ENCODE measurements at places on chromosomes 11 and 22.

DNA sequence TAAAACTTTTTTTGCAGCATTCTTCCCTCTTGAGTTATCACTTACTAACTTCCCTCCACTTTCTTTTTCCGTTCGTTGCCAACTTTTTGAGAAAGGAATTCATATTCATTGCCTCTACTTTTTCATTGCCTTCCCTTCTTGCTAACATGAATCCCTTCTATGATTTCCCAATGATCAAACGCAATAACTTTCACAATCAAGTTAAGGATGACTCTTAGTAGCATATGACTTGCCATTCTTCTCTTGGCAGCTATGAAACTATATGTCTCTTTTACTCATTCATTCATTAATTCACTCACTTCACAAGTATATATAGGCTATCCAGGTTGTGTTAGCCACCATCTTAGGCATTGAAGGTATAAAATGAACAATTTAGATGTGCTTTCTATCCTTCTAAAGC lies 16.6 kb upstream of the ARHGAP20 start:
- no peak overlapping the region for H3K27ac ChIP-seq
- no peak overlapping the region for H3K4me3 ChIP-seq
- H3K36me3 ChIP-seq, result no peaks in the 10 kb centered on the region
- no peak for DNase-seq
- no peaks in the 10 kb centered on the region for H3K27me3 ChIP-seq
- no peaks in the 10 kb centered on the region for H3K4me1 ChIP-seq

DNA sequence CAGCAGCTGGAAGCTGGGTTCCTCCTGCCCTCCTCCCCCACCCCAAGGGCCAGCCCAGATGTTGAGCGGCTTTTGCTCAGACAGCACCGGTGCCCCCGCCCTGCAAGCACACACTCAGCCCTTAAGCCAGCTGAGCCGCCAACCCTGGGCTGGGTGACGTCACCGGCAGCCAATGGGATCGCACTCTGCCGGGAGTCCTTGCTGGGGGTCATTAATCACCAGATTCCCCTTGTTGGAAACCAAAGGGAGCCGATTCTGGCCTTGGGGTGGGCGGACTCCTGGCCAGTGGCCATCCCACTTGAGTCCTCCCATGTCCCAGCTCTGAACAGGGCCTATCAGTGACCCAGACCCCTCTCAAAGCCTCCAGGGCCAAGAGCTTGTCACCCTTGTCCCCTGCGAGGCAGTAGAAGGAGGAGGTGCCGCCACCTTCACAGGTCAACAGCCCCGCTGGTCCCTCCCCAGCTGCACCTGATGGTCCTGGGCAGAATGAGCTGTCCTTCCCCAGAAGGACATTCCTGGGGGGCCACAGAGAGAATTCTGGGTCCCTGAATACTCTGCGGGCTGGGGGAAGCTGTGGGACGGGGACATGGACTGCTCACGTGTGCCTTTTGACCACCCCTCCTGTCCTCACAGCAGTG lies 7.4 kb downstream of the DUSP8 start:
- no peaks in the 10 kb centered on the region for H3K4me1 ChIP-seq
- H3K27me3 ChIP-seq, result peaks cover 92% of the 10 kb centered on the region
- no peaks in the 10 kb centered on the region for H3K36me3 ChIP-seq
- H3K4me3 ChIP-seq, result no peak overlapping the region

- no peak overlapping the region for H3K27ac ChIP-seq
Observed at GRCh38 chr11:2153581-2154194, 7.3 kb downstream of the INS start.

- H3K27ac ChIP-seq, result no peak overlapping the region
- H3K27me3 ChIP-seq, result no peaks in the 10 kb centered on the region
- H3K36me3 ChIP-seq, result no peaks in the 10 kb centered on the region
- H3K4me1 ChIP-seq, result no peaks in the 10 kb centered on the region
Observed at GRCh38 chr11:1369371-1370005, 20.2 kb upstream of the BRSK2 start.

GRCh38 chr11:2930704-2931419 lies 1.6 kb upstream of the PHLDA2 start:
- peaks cover 52% of the 10 kb centered on the region for H3K4me1 ChIP-seq

- no peak overlapping the region for H3K4me3 ChIP-seq
- DNase-seq, result no peak
- no peaks in the 10 kb centered on the region for H3K36me3 ChIP-seq
Observed at GRCh38 chr11:95266751-95267374, 35.9 kb upstream of the SESN3 start.

GRCh38 chr22:27381552-27381951 lies 420.0 kb downstream of the MN1 start:
- H3K4me1 ChIP-seq, result no peaks in the 10 kb centered on the region
- no peak for DNase-seq
- no peak overlapping the region for H3K4me3 ChIP-seq
- no peaks in the 10 kb centered on the region for H3K27me3 ChIP-seq
- no peak overlapping the region for H3K27ac ChIP-seq
- H3K36me3 ChIP-seq, result no peaks in the 10 kb centered on the region

- peaks cover 14% of the 10 kb centered on the region for H3K4me1 ChIP-seq
- peaks cover 15% of the 10 kb centered on the region for H3K27me3 ChIP-seq
- no peak for DNase-seq
- no peaks in the 10 kb centered on the region for H3K36me3 ChIP-seq
Observed at GRCh38 chr11:62921201-62921572, at the start of gene CHRM1. CHRM1 (minus strand) TSS chr11:62921363; CDS start chr11:62911100, 10,263 bp downstream.

DNA sequence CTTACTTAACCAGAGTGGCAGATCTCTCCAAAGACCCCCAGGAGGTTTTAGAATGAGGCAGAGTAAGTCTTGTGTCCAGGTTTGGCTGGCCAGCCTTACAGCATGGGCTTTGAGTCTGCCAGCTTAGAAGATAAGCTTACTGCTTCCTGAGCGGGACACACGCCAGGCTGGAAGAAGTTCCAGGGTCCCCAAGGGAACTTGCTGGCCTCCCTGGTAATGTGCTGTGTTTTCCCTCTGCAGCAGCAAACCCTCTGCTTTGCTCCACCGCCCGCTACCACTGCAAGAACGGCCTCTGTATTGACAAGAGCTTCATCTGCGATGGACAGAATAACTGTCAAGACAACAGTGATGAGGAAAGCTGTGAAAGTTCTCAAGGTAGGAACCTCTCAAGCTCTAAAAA lies 154.2 kb downstream of the LDLRAD3 start:
- peaks cover 2% of the 10 kb centered on the region for H3K27me3 ChIP-seq
- H3K36me3 ChIP-seq, result no peaks in the 10 kb centered on the region
- H3K4me3 ChIP-seq, result no peak overlapping the region
- no peak for DNase-seq
- H3K4me1 ChIP-seq, result no peaks in the 10 kb centered on the region
- H3K27ac ChIP-seq, result no peak overlapping the region

- no peaks in the 10 kb centered on the region for H3K36me3 ChIP-seq
- peaks cover 15% of the 10 kb centered on the region for H3K4me1 ChIP-seq
- H3K27ac ChIP-seq, result no peak overlapping the region
- no peaks in the 10 kb centered on the region for H3K27me3 ChIP-seq
- DNase-seq, result peak; percentile 39
Observed at GRCh38 chr11:60810569-60810968, 25.4 kb downstream of the MS4A10 start.

- DNase-seq, result no peak
- H3K27ac ChIP-seq, result no peak overlapping the region
- H3K4me1 ChIP-seq, result no peaks in the 10 kb centered on the region
- no peak overlapping the region for H3K4me3 ChIP-seq
Observed at GRCh38 chr11:107172996-107173395, 154.7 kb upstream of the GUCY1A2 start.

DNA sequence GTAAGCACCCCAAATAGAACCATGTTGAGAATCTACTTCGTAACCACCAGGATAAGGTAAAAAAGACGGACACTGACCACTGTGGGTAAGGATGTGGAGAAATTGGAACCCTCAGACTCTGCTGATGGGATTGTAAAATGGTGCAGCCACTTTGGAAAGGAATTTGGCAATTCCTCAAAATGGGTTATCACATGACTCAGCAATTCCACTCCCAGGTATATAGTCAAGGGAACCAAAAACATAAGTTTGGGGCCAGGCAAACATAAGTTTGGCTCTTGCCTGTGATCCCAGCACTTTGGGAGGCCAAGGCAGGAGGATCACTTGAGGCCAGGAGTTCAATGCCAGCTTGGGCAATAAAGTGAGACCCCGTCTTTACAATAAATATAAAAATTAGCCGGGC lies 5.1 kb upstream of the CABP2 start:
- H3K36me3 ChIP-seq, result no peaks in the 10 kb centered on the region
- H3K27me3 ChIP-seq, result no peaks in the 10 kb centered on the region
- DNase-seq, result no peak
- H3K4me1 ChIP-seq, result peaks cover 5% of the 10 kb centered on the region
- no peak overlapping the region for H3K4me3 ChIP-seq

DNA sequence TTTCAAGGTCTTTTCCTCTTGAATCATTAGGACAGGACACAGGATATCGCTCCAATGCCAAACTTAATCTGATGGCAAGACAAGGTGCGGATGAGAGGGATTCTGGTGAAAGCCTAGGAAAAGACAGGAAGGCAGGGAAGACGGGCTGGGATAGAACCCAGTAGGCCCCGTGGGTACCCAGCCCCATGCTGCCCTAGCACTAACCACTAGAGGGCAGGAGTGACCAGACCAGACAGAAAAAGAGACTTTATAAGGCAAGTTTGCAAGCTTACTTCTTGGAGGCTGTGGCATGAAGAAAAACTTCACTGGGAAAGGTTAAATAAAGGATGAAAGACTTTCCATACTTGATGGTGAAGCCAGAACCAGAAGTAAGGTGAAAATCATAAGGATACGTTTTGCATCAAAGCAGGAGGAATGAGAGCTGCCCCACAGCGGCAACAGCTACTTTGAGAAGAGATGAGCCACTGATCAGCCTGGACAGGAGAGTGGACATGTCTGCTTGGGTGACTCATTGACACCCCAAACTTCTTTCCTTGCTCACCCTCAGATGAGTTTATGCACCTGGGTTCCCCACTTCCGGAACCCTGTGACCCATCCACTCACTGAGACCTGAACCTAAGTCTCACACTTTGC lies 39.8 kb downstream of the SYN3 start:
- no peak overlapping the region for H3K27ac ChIP-seq
- no peak overlapping the region for H3K4me3 ChIP-seq
- H3K4me1 ChIP-seq, result no peaks in the 10 kb centered on the region
- no peaks in the 10 kb centered on the region for H3K36me3 ChIP-seq
- DNase-seq, result peak; percentile 29

DNA sequence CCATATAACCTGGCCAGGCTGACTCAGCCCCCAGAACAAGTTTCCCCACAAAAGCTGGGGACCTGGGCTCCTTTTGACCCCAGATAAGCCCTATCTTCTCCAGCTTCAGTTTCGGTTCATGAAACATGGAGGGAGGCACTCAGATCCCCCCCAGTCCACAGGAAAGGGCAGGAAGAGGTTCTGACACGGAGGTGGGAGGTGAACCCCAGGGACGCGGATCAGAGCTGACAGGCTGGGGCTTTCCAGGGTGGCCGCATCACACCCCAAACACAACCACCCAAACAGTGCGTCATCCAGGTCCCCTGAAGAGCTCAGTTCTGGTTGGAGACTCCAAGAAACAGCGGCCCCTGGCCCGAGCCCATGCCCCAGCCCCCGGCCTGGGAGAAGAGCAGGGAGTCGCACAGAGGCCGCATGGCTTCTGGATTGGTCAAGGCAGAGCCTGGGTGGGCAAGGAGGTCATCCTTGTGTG lies 44.3 kb upstream of the A4GALT start:
- H3K27me3 ChIP-seq, result no peaks in the 10 kb centered on the region
- no peak overlapping the region for H3K27ac ChIP-seq
- H3K4me3 ChIP-seq, result no peak overlapping the region
- H3K36me3 ChIP-seq, result no peaks in the 10 kb centered on the region

DNA sequence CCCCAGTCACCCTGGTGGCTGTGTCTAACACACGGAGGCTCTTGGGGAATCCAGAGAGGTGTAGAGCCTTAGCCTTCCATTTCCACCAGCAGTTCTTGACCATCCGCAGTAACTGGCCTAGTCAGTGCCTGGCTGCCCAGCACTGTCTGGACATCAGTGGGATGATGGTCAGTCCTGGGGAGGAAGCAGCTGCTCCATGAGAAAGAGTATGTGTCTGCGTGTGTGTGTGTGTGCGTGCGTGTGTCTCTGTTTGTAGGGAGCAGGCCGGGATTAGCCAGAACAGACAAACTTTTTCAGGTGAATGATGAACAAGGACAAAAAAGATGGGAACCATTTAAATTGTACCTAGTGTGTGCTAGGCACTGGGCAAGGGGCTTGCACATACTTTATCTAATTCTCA lies 109.3 kb upstream of the SYT13 start:
- H3K27me3 ChIP-seq, result peaks cover 29% of the 10 kb centered on the region
- H3K27ac ChIP-seq, result no peak overlapping the region
- no peaks in the 10 kb centered on the region for H3K4me1 ChIP-seq
- DNase-seq, result no peak
- H3K36me3 ChIP-seq, result no peaks in the 10 kb centered on the region

DNA sequence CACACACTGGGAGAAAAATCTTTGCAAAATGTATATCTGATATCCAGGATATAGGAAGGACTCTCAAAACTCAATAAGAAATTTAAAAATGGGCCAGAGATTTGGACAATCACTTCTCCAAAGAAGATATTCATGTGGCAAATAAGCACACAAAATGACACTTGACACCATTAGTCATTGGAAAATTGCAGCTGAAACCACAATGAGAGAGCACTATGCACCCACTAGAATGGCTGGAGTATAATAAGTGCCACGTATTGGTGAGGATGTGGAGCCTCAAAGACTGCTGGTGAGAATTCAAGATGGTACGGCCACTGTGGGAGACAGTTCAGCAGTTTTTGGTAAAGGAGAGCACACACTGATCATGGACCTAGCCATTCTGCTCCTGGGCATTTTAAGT lies 12.8 kb upstream of the OSBPL5 start:
- no peaks in the 10 kb centered on the region for H3K27me3 ChIP-seq
- H3K4me3 ChIP-seq, result no peak overlapping the region
- no peak for DNase-seq
- peaks cover 2% of the 10 kb centered on the region for H3K4me1 ChIP-seq
- H3K27ac ChIP-seq, result no peak overlapping the region

- no peaks in the 10 kb centered on the region for H3K27me3 ChIP-seq
- no peak for DNase-seq
- H3K27ac ChIP-seq, result no peak overlapping the region
- no peak overlapping the region for H3K4me3 ChIP-seq
- no peaks in the 10 kb centered on the region for H3K36me3 ChIP-seq
- no peaks in the 10 kb centered on the region for H3K4me1 ChIP-seq
Observed at GRCh38 chr22:50732681-50733080, 5.3 kb upstream of the ACR start.

GRCh38 chr11:8028766-8029165 lies 41.6 kb downstream of the EIF3F start:
- no peak overlapping the region for H3K4me3 ChIP-seq
- peaks cover 13% of the 10 kb centered on the region for H3K27me3 ChIP-seq
- no peaks in the 10 kb centered on the region for H3K36me3 ChIP-seq
- H3K4me1 ChIP-seq, result no peaks in the 10 kb centered on the region
- no peak overlapping the region for H3K27ac ChIP-seq
- DNase-seq, result no peak

DNA sequence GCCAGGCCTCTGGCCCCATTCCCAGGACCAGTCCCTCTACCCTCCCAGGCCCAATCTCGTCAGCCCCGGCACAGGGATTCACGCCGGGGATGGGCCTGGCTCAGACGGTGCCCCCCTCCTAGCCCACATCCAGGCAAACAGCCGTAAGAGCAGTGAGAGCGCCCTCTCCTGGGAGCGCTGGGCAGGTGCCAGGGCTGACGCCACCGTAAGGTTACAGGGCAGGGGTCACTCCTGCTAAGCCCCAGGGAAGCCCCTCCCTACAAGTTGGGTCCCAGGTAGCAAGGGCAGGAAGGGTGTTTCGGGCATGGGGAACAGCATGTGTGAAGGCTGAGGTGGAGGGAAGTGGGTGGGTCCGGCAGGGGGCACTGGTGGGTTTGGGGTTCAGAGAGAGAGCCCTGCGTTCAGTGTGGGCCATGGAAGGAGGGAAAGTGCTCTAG lies 19.2 kb upstream of the PPARA start:
- no peaks in the 10 kb centered on the region for H3K36me3 ChIP-seq
- no peaks in the 10 kb centered on the region for H3K27me3 ChIP-seq
- no peak overlapping the region for H3K27ac ChIP-seq
- no peaks in the 10 kb centered on the region for H3K4me1 ChIP-seq
- no peak for DNase-seq
- H3K4me3 ChIP-seq, result no peak overlapping the region
